ENCODE measurements at places on chromosomes 5 and 9. TPM values are rescaled to one million over a fixed set of nuclear protein-coding genes. Genes with fewer than 3 reads are reported as not detected.

SH2D3C gene
- not detected for total RNA-seq

GPRIN1 gene
- total RNA-seq: 34.0 TPM

ITK gene
- 0.29 TPM for total RNA-seq

TMC1 gene
- total RNA-seq: not detected

CPLANE1 gene
- 9.3 TPM for total RNA-seq

COL5A1 gene
- 16.0 TPM for total RNA-seq

Measured in epithelial cell of proximal tubule (primary cell).